CD4-positive, alpha-beta T cell treated with Interleukin-2 at 100 ng/mL for 4 hours (primary cell): ENCODE measurements at places on chromosomes 12 and 14.

DNA sequence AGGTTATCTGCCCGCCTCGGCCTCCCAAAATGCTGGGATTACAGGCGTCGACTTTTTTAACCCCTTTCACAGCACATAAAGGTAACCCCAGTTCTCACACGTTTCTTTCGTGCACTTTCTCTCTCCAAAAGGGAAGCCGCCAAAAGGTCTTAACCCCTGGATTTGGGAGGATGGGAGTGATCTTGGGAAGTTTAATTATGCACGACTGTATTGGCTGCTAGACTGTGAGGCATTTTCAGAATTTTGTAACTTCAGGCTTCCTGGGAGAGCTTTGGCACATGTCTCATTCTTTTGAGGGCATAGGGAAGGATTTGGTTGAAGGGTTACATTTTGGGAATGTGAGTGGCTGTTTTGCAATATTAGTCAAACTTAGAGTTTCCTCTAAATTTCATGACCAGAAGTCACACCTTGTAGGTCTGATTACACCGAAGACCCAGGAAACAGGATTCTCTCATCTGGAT, 1.4 kb upstream of the SMARCC2 start:
- DNase-seq: no peak

DNA sequence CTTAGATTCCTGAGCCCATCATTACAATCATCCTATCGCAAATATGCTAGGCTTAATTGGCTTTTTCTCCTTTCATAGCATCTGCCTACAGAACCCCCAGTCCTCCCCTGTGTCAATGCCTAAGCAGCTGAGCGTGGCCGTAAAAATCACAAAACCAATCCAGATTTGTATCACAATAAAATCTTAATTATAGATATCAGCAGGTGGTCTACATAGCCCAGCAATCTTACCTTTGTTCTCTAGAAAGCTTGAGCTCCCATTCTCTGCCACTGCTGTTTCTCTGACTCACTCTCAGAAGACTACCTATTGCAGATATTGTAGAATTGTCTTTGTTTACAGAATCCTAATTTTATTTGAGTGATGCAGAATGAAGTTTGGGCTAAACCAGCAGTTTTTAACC, 37.9 kb upstream of the PPM1A start:
- no peak for DNase-seq

DNA sequence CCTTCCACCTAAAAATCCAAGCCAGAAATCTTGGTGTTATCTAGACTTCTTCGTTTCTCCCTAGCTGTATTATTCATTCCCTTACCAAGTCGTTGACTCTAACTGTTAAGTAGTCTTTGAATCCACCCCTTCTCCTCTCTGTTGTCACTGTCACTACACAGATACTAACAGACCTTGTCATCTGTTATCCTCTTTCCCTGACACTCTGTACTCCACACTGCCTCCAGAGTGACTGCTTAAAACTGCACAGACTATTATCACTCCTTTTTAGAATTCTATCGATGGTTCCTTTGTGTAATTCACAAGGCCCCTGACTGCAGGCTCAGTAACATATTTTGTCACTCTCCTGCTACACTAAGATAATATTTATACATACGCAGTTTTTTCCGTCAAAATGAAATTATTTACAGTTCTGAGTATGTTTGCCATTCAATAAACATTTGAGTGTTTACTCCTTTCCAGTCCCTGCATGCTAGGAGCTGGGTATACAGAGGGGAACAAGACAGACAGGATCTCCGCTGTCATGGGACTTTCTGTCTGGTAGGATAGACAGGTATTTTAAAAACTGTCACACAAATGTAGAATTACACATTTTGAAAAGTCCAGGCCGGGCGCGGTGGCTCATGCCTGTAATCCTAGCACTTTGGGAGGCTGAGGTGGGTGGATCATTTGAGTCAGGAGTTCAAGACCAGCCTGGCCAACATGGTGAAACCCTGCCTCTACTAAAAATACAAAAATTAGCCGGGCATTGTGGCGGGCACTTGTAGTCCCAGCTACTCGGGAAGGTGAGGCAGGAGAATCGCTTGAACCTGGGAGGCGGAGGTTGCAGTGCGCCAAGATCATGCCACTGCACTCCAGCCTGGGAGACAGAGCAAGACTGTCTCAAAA, 3.8 kb downstream of the MARS1 start:
- no peak for DNase-seq

DNA sequence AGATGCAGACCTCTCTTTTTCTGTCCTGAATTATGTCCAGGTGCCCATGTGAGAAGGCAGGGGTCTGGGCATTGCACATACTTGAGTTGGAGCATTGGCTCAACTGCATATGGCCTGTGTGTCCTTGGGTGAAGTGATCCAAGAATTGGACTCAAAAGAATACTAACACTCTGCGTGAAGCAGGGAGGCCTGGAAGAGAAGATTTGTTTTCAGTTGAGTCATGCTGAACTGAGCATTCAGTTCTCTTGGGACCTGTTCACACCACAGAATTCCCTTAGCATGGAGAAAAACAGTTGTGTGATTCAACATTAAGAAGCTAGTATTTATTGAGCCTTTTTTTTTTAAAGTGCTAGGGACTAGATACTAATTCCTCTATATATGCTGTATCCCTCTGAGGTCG, 164.7 kb upstream of the TBX3 start:
- DNase-seq: no peak

DNA sequence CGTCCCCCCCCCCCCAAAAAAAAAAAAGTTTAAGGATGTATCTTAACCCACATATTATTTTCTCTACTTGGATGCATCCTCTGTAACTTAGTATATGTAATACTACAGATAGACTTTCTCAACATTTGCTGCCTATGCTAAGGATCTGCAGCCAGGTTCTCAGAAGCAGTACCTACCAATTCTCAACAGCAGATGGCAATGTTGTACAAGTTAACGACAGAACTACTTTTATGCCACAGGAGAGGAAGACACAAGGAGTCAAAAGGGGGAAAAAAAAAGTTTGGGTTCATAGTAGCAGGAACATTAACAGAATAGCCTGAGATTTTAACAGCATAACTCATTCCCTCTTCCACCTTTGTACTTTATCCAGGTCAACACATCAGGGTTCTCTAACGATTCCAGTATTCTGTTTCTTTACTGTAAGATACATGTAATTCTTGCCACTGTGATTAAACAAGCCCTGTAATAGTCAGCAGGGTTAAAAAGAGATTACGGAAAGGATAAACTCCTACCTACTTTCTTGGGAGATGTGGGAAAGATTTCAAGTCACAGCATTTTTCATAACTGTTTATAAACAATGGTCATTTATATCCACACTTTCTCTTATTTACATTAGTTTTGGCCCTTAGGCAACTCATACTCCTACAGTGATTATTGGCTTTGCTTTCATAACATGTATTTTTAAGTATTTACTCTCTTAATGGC, 5.7 kb upstream of the NEK9 start:
- DNase-seq: peak; percentile 82

GRCh38 chr12:54657105-54657607, 9.0 kb upstream of the DCD start:
- no peak for DNase-seq

GRCh38 chr12:57063991-57064685, 14.2 kb upstream of the MYO1A start:
- peak; percentile 71 for DNase-seq

DNA sequence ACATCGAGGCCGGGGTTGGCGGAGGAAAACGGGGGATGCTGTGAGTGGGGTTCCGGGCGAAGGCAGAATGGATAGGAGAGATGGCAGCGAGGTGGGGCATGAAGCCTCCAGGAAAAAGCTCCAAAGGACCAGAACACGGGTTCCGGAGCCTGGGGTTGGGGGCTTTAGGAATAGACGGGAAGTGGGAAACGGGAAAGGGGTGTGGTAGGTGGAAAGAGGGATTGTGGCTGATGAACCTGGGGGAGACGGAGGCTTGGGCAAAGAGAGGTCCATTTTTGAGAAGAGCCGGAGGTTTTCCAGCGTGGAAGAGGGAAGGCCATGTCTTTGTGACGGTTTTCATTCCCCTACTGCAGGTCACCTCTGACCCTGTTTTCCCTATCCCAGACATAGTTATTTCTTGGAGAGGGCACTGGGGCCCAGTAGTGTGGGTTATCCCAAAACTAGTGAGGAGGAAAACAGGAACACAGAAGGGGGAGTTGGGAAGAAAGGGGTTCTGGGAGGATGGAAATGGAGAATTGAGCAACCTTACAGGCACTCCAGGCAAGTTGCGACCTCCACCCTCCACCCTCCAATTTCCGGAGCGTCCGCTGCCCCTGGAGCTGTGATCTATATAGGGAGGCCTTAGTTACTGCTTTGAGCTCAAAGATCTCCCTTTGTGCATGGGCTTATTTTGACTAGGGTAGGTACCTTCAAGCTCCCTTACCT, 1.1 kb downstream of the ATN1 start:
- DNase-seq: no peak

DNA sequence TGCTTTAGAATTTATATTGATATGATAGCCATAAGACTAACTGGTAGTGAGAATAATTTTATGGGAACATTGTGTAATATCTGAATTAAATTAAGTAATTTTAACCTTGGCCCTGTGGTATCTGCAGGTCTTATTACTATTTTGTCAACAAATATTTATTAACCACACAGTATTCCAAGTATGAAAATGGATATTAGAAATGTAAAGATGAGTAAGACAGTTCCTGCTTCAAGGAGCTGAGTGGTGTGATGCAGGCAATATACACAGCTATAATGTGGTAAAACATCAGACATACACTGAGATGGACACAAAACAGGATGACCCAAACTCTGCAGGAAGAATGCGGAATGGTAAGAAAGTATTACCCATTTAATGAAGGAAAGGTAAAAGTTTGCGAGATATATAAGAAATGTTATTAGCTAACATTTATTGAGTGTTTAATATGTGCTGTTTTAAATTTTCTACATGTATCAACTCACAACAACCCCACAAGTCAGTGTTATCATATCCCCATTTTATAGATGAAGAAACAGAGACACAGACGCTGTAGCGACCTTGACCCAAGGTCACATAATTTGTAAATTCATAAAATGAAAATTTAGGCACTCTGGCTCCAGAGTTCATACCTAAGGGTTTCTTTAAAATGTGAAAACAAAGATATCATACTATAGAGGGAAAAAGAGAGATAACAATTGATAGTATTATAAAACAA, 12.7 kb downstream of the ABCD2 start:
- DNase-seq: no peak

DNA sequence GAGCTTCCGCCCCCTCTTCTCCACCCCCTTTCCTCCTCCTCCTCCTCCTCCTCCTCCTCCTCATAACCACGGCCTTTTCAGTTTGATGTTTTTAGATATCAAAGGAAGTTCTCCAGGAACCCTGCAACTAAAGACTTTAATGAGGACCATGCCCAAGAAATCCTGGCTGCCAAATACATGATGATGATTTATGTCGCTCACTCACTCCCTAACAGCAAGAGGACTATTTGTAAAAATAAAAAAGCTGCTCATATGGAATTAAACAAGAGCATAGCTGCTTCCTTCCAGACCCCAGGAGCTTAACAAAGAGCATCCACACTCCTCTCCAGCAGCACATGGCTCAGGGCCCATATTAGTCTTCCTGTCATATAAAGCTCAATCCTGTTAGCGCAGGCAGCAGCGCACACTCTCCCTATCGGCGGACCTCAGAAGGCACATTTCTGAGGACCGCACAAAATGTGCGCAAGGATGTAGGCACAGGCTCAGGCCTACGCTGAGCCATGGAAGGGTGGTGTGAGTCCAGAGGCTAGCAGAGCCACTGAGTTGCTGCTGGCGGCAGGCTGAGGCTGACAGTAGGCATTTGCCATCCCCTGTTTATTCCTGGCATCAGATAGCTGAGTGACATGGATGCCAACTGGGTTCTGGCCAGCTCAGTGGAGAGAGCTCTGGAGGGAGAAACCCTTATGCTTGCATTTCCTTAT, 232.8 kb downstream of the MSRB3 start:
- no peak for DNase-seq

GRCh38 chr12:90042920-90043641, 334.4 kb upstream of the ATP2B1 start:
- peak; percentile 3 for DNase-seq

GRCh38 chr12:99910342-99910741, 74.4 kb downstream of the ANKS1B start:
- no peak for DNase-seq

- peak; percentile 78 for DNase-seq
Observed at GRCh38 chr14:88168498-88169165, 154.4 kb downstream of the KCNK10 start.

- peak; percentile 4 for DNase-seq
Observed at GRCh38 chr12:43728117-43728516, 30.5 kb downstream of the PUS7L start.

DNA sequence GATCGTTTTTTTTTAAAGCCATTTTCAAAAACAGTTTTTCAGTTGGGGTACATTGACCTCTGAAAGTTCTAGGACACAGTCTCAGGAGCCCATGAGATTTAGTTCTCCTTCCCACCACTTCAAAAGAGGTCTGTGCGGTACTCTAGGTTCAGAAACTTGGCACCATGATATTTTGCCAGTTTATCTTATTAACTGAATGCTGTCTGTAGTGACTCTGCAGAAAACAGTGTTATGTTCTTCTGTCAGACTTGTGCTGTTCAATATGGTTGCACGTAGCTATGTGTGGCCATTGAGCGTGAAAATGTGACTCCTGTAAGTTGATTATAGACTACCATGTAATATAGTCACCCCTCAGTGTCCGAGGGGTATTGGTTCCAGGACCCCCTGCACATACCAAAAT, 35.9 kb downstream of the CRADD start:
- no peak for DNase-seq

GRCh38 chr12:27549801-27550652, 26.0 kb downstream of the PPFIBP1 start:
- DNase-seq: no peak

GRCh38 chr14:68104518-68104917, 284.9 kb downstream of the RAD51B start:
- no peak for DNase-seq

- DNase-seq: no peak
Observed at GRCh38 chr12:6647083-6647604, at the start of gene ACRBP. ACRBP (minus strand) TSS chr12:6647432; CDS start chr12:6647366, 66 bp downstream.

- DNase-seq: no peak
Observed at GRCh38 chr14:59246566-59246965, 58.1 kb downstream of the DAAM1 start.

DNA sequence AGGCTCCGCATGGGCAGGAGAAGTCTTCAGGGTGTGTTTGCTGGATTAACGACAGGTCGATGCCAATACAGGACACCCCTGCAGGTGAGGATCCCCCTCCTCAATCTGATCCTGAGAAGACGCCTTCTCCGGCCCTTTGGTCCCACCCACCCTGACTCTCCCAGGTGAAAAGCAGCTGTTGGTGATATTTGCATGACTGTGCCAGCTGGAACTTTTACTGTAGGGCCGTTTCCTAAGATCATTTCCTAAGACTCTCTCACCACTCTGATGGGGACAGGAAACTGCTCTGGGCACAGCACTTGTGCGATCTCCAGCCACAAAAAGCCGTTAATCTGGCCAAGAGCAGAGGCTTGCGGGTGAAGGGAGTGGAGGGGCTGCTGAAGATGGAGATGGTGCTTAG, 16.8 kb upstream of the EIF5 start:
- no peak for DNase-seq
